ENCODE measurements at places on chromosomes 4 and X. TPM values are rescaled to one million over a fixed set of nuclear protein-coding genes. Genes with fewer than 3 reads are reported as not detected.

DNA sequence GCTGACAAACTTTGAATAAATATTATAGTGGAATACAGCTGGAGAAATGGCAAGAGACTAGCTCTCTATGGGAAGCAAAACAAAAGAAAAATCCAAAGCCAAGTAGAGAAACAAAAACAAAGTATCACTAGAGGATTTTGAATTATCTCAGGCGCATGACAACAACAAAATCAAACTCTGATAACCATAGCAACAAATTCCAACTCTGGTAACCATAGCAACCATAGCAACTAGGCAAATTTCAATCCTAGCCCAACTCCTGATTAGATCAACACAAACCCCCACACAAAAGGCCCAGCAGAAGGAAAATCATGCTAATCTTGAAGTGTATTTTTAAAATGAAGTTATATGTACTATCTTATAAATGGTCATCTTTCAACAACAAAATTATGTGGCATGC lies 98.4 kb upstream of the MAGEE2 start:
- H3K36me3 ChIP-seq, result no peaks in the 10 kb centered on the region
- no peak for DNase-seq
- no peak overlapping the region for H3K4me3 ChIP-seq
- H3K4me1 ChIP-seq, result no peaks in the 10 kb centered on the region
- H3K27ac ChIP-seq, result no peak overlapping the region

- peaks cover 4% of the 10 kb centered on the region for H3K36me3 ChIP-seq
- H3K27ac ChIP-seq, result no peak overlapping the region
- H3K27me3 ChIP-seq, result peaks cover 2% of the 10 kb centered on the region
- H3K4me3 ChIP-seq, result no peak overlapping the region
- DNase-seq, result no peak
- H3K4me1 ChIP-seq, result no peaks in the 10 kb centered on the region
Measured at GRCh38 chr4:76292730-76293129, 13.8 kb upstream of the STBD1 start.

DNA sequence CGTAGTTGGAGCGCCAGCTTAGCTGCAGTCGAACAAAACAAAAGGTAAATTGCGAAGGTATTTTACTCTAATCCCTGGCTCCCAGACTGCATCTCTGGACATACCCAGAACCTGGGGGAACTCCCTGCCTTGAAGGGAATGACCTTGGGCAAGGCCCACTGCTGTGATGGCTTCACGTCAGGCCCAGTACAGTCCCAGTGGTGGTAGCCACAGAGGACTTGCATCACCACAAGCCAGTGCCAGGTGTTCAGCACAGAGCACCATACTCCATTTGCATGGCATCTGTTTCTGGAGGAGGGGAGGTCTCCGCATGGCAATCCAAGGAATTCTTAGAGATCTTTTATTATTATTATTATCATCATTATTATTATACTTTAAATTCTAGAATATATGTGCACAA lies 5.6 kb downstream of the ETDA start:
- H3K27ac ChIP-seq, result no peak overlapping the region
- H3K4me1 ChIP-seq, result no peaks in the 10 kb centered on the region
- no peak for DNase-seq
- no peak overlapping the region for H3K4me3 ChIP-seq
- no peaks in the 10 kb centered on the region for H3K27me3 ChIP-seq
- peaks cover 1% of the 10 kb centered on the region for H3K36me3 ChIP-seq

DNA sequence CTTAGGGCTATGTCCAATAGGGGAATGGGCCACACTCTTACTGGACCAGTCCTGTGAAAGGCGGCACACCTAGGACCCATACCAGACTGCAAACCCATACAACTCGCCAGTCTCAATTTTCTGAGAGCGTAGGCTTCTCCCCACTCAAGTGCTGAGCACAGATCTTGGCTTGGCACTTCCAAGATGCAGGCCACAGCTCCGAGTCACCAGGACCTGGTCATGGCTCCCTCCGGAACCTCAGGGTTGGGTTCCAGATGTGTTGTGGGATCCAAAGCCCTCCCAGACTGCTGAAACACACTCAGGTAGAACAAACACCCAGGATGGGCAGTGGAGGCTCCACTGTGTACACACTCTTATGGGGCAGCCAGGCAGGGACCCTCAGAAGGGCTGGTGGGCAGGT lies 103.3 kb downstream of the TMEM144 start:
- no peak overlapping the region for H3K4me3 ChIP-seq
- H3K27me3 ChIP-seq, result no peaks in the 10 kb centered on the region
- H3K4me1 ChIP-seq, result peaks cover 33% of the 10 kb centered on the region
- no peak for DNase-seq
- H3K27ac ChIP-seq, result no peak overlapping the region

The ATP1B4 gene
- total RNA-seq, result not detected

The DSPP gene
- not detected for total RNA-seq
